ENCODE measurements at places on chromosomes 7 and 10.

GRCh38 chr7:98315318-98315993 lies 34.0 kb downstream of the BRI3 start:
- DNase-seq = no peak

DNA sequence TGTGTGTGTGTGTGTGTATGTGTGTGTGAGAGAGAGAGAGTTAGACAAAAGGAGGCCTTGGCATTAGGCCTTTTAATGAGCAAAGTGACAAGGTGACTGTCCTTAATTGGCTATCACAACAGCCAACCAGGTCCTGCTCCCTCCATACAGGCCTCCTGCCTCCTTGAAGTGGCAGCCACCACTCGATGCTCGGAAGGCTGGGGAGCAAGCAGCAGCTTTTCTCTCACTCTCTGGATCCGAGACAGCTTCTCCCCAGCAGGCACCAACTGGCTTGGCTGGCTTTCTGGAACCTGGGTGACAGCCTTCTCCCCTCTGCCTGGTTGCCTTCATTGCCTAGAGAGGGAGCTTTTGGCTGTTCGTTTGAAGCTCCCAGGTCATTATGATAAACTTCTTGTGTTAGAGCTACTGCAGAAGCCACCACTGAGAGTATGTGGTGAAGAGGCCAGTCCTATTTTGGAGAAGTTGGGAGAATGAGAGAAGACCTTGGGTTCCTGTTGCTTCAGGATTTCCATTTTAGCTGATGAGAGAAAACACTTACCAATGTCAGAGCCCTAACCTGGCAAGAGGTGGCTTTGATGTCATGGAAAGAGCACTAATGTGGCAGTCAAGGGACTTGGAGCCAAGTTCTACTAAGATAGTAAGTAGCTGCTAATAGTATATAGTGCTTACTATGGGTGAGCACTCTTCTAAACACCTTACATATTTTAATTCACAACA lies 37.6 kb downstream of the RPS24 start:
- no peak for DNase-seq

GRCh38 chr7:152145853-152146466 lies 120.5 kb downstream of the GALNT11 start:
- DNase-seq = peak; percentile 67

GRCh38 chr10:49008091-49008490 lies 68.5 kb upstream of the LRRC18 start:
- DNase-seq = peak; percentile 9

- DNase-seq = no peak
Observed at GRCh38 chr10:65571011-65571570, 1354.7 kb upstream of the LRRTM3 start.

DNA sequence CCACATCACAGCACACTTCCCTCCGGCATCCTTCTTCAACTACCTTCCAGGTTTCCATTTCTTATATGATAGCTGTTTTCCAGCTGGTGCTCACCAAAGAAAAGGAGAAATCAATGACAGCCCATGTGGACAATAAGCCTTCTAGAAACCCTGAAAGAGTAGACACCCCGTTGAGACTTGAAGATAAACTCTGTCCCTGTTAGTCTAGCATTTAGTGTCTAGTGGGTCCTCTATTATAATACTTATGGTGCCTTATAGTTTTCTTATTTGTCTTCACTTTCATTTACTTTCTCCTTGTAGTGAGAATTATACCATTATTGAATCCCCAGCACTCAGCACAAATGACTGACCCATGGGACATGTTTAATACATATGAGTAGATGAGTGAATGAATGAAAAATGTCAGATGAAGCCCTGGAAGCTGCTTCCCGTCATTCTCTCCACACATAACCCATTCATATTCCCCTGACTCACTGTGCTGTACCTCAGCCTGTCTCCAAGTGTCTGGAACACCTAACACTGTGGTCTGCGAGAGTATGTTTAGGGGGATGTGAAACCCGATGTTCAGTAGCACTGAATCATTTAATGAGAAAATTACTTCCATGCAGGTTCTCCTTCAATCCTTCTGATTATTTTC lies 377.6 kb downstream of the GPR158 start:
- DNase-seq = no peak

- DNase-seq = no peak
Observed at GRCh38 chr10:132175408-132175807, 11.3 kb upstream of the DPYSL4 start.

DNA sequence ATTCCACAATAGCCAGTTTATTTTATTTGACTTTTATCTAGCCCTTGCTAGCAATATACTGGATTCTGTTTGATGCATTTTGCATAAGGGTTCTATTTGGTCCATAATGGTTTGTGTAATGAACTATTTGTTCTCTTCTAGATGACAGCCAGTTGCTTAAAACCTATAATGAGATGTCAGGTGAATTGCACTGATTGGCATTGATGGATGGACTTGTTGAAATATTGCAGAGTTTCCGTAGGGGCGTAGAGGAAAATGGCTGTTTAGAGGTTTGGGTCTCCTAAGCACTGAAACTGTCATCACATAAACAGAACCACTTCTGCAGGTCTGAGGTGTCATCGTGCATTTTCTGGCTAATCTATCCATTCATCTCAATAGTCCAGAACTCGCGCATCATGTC lies 124.9 kb upstream of the HDAC9 start:
- DNase-seq = no peak

GRCh38 chr10:54799506-54799905 lies 1.5 kb downstream of the PCDH15 start:
- DNase-seq = no peak

- DNase-seq = peak; percentile 41
Observed at GRCh38 chr7:46115410-46115809, 194.3 kb upstream of the IGFBP3 start.

- DNase-seq = peak; percentile 48
Observed at GRCh38 chr10:117653170-117653515, 110.6 kb downstream of the EMX2 start.

DNA sequence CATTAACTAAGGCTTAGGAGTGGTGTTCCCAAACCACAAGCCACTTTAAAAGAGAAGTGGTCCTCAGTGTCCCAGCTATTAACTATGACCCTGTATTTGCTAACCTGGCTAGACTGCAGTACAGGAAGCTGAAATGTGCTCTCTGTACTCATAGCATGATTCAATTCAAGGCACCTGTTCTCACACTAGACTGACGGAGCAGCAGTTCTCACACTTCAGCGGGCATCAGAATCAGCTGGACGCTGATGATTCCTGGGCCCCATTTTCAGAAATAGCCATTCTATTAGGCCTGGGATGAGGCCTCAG lies 24.5 kb upstream of the MSRB2 start:
- DNase-seq = no peak

GRCh38 chr10:111789821-111790220 lies 393.7 kb downstream of the GPAM start:
- no peak for DNase-seq

DNA sequence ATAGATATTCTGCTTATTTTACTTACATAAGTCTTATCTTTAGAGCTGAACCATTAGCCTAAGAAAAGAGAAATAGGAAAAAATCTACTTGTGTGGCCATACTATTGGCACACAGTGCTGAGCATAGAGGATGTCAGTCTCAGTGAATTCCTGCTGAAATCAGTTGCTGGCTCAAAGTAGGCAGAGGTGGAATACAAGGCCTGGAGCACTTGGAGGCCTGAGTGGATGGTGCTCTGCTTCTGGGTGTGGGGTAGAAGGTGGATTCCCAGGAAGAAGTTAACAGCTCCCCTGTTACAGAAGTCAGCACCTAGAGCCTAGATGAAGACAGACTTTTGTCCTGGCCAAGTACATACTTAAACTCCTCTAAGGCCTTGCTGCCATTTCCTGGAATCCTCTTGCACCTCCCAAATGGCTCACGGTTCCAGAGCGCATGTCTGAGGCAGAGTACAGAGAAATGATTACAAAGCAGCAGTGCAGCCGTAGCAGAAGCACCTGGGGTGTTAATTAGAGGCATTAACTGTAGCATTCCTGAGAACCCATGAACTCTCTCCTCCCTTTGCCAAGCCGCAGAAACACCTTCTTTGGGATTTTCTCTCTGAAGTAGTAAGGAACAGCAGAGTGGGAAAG lies 18.0 kb upstream of the XPNPEP1 start:
- no peak for DNase-seq

GRCh38 chr10:20457649-20458048 lies 439.5 kb downstream of the NEBL start:
- DNase-seq = no peak

DNA sequence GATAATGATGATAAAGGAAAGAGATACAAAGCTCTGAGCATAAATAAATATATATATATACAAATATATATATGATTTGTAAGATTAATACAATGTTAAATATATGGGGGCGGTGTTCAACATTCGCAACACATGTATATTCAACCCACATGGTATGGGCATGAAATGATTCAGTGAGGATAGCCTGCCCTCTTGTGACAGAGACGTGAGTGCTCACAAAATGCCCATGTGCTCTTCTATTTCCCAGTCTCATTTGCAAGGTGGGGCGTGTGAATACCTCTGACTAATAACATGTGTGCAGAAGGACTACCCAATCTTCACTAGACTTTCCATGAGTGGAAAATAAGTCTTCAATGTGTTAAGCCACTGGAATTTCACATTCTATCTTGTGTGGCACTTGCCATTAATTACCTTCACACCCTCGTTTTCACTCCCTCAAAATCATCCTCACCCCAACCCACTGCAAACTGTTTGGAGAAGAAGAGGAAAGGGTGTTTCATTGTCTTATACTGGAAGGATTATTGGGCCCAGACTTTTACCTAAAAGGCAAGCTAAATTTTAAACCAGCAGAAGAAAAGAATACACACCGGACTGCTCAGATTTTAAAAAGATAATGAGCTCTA lies 26.9 kb downstream of the ASAH2 start:
- DNase-seq = peak; percentile 49
